H54 (cell line): ENCODE measurements at places on chromosomes 4 and X.

- DNase-seq: no peak
Measured at GRCh38 chr4:61200916-61201526, 895 bp downstream of the ADGRL3 start.

- DNase-seq: no peak
Measured at GRCh38 chr4:93414041-93414550, 414.5 kb upstream of the ATOH1 start.

DNA sequence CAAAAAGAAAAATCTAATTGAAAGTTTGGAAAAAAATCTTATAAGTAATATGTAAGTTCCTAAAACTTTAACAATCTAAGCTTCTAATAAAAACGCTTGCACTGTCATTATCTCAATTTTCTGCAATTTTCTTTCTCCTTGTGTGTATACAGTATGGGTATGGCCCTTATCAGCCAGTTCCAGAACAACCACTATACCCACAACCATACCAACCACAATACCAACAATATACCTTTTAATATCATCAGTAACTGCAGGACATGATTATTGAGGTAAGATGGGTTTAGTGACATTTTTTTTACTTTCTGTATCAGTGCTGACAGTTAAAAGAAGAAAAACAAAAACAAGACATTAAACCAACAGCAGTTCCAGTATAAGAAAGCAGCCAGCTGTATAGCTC lies 4.9 kb downstream of the STATH start:
- DNase-seq: no peak

DNA sequence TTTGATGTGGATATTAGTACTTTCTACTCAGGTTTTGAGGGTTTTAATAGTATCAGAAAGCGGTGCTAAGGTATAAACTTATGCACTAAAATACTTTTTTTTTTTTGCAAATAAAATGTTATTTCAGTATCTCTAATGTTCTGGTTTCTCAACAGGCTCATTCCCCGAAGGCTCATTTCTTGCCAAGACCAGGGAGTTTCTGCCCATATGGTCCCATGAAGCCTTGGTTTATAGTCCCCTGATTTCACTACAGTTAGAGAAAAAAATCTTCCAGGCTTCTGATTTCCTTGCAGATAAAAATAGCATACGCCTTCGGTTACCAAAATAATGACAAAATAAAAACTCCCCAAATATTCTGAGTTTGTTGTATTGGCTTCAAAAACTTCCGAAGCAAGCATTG lies 814.2 kb upstream of the PABPC4L start:
- DNase-seq: no peak

- DNase-seq: no peak
Measured at GRCh38 chr4:37109756-37110155, 134.8 kb upstream of the NWD2 start.

- no peak for DNase-seq
Measured at GRCh38 chr4:182206916-182207315, 36.3 kb upstream of the TENM3 start.
